ENCODE measurements at places on chromosomes 3 and 15. TPM values are rescaled to one million over a fixed set of nuclear protein-coding genes. Genes with fewer than 3 reads are reported as not detected.

The ZIC4 gene
- total RNA-seq, result not detected

The IGDCC3 gene
- not detected for total RNA-seq

The IQCH gene
- total RNA-seq, result 2.8 TPM

The ICE2 gene
- 66.0 TPM for total RNA-seq

The AQP9 gene
- 0.26 TPM for total RNA-seq

The VGLL3 gene
- not detected for total RNA-seq

The SPRED1 gene
- 0.92 TPM for total RNA-seq

DNA sequence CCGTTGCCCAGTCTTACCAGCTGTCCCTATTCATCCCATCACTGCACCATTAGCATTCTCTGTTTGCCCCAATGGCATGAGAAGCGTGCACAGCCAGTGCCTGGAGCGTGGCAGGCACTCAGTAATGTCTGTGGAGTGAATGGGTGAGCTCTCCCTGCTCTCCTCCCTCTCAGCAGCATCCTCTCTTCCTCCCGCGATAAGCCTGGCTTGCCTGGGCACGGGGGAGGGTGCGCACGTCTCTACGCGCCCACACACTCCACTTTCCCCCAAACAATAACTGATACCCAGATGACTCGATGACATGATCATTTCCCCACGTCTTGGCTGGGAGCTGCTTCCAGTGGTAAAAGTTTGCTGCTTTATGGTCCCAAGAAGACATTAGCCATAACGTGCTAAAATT lies 81.8 kb upstream of the LINGO1 start:
- no peak overlapping the region for H3K27ac ChIP-seq
- H3K4me3 ChIP-seq, result no peak overlapping the region
- H3K36me3 ChIP-seq, result no peaks in the 10 kb centered on the region
- DNase-seq, result no peak
- peaks cover 6% of the 10 kb centered on the region for H3K27me3 ChIP-seq

- H3K36me3 ChIP-seq, result no peaks in the 10 kb centered on the region
- H3K27ac ChIP-seq, result no peak overlapping the region
- no peaks in the 10 kb centered on the region for H3K27me3 ChIP-seq
- H3K4me1 ChIP-seq, result no peaks in the 10 kb centered on the region
- no peak overlapping the region for H3K4me3 ChIP-seq
Observed at GRCh38 chr3:102756706-102757105, 321.9 kb downstream of the ZPLD1 start.

DNA sequence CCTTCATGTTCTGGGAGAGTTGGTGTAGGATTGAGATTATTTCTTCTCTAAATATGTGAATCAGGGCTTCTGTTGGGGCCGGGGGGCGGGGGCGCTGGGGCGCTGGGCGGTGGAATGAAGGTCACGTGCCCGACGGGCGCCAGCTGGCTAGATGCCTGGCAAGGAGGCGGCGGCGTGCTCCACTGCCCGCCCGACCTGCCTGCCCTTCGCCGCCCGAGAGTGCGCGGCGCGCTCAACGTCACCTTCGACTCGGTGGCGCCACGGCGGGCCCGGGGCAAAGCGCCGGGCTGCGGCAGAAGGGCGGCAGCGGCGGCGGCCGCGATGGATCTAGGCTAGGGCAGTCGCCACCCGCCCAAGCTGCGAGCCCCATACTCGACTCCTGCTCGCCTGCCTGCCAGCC lies 47.0 kb upstream of the LHFPL4 start:
- no peak overlapping the region for H3K4me3 ChIP-seq
- H3K27me3 ChIP-seq, result peaks cover 33% of the 10 kb centered on the region
- peak; percentile 18 for DNase-seq
- H3K36me3 ChIP-seq, result peaks cover 2% of the 10 kb centered on the region
- no peak overlapping the region for H3K27ac ChIP-seq
- peaks cover 2% of the 10 kb centered on the region for H3K4me1 ChIP-seq

DNA sequence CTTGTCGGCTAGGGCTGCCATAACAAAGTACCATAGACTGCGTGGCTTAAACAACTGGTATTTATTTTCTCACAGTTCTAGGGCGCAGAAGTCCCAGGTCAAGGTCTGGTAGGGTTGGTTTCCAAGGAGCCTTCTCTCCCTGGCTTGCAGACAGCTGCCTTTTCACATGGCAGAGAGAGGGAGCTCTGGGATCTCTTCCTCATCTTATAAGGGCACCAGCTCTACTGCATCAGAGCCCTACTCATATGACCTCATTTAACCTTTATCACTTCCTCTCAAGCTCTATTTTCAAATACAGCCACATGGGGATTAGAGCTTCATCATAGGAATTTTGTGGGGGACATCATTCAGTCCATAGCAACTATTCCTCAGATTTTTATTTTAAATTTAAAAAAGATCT lies 17.6 kb upstream of the PAQR9 start:
- no peaks in the 10 kb centered on the region for H3K4me1 ChIP-seq
- no peak overlapping the region for H3K27ac ChIP-seq
- H3K27me3 ChIP-seq, result peaks cover 11% of the 10 kb centered on the region
- no peak for DNase-seq

GRCh38 chr3:58271901-58272501 lies 34.0 kb upstream of the RPP14 start:
- H3K4me1 ChIP-seq, result peaks cover 7% of the 10 kb centered on the region
- H3K27ac ChIP-seq, result no peak overlapping the region
- no peaks in the 10 kb centered on the region for H3K27me3 ChIP-seq
- peaks cover 16% of the 10 kb centered on the region for H3K36me3 ChIP-seq

GRCh38 chr15:77024273-77025082 lies 29.6 kb downstream of the PSTPIP1 start:
- H3K4me3 ChIP-seq, result no peak overlapping the region
- H3K4me1 ChIP-seq, result peaks cover 49% of the 10 kb centered on the region
- H3K27ac ChIP-seq, result peak overlapping the region; percentile 98
- H3K27me3 ChIP-seq, result no peaks in the 10 kb centered on the region

GRCh38 chr3:101680466-101680865 lies 3.5 kb upstream of the ZBTB11 start:
- H3K27ac ChIP-seq, result peak overlapping the region; percentile 53
- H3K4me1 ChIP-seq, result peaks cover 46% of the 10 kb centered on the region
- H3K27me3 ChIP-seq, result no peaks in the 10 kb centered on the region
- no peak for DNase-seq

DNA sequence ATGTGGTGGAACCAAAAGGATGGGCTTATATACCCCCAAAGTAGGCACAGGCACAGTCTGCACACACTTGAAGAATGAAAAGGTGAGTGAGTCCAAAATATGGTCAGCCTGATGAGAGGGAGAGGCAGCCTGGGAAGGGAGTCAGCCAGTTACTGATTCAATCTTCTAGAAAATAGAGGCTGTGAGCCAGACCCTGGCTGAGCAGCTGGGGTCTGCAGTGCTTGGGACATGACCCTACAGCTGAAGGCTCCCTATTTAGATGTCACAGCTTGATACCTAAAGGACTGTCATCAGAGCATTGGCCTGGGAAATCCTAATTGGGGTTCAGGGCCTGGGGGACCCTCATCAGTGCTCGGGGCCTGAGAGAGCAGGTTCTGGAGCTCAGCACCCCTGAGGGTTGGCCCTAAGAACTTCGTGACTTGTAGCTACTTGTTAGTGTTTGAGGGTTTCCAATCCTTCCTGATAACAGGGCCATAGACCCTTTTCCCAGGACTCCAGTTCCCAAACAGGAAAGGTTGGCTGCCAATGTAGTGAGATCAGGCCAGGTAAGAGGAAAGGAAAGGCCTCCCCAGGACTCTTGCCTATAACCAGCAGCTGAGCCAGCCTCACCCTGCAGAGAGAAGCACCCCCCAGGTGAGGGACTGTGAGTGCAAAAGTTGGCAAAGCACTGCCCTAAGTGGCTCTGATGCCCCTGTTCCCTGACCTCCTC lies 54.7 kb upstream of the SLCO2A1 start:
- no peaks in the 10 kb centered on the region for H3K36me3 ChIP-seq
- peaks cover 3% of the 10 kb centered on the region for H3K27me3 ChIP-seq
- no peak overlapping the region for H3K4me3 ChIP-seq
- DNase-seq, result no peak
- H3K4me1 ChIP-seq, result no peaks in the 10 kb centered on the region
- H3K27ac ChIP-seq, result no peak overlapping the region

GRCh38 chr15:29151484-29151857 lies 118.2 kb downstream of the NSMCE3 start:
- no peaks in the 10 kb centered on the region for H3K4me1 ChIP-seq
- no peak for DNase-seq
- no peak overlapping the region for H3K27ac ChIP-seq
- H3K36me3 ChIP-seq, result no peaks in the 10 kb centered on the region
- H3K4me3 ChIP-seq, result no peak overlapping the region

- no peaks in the 10 kb centered on the region for H3K36me3 ChIP-seq
- no peaks in the 10 kb centered on the region for H3K4me1 ChIP-seq
- no peak for DNase-seq
- no peaks in the 10 kb centered on the region for H3K27me3 ChIP-seq
- no peak overlapping the region for H3K4me3 ChIP-seq
- no peak overlapping the region for H3K27ac ChIP-seq
Observed at GRCh38 chr3:19348941-19349564, 200.7 kb downstream of the KCNH8 start.

GRCh38 chr3:16510620-16511319 lies 2.7 kb downstream of the RFTN1 start:
- peaks cover 65% of the 10 kb centered on the region for H3K4me1 ChIP-seq
- peak overlapping the region; percentile 94 for H3K4me3 ChIP-seq
- peak; percentile 49 for DNase-seq
- no peaks in the 10 kb centered on the region for H3K27me3 ChIP-seq
- H3K36me3 ChIP-seq, result peaks cover 25% of the 10 kb centered on the region
- peak overlapping the region; percentile 96 for H3K27ac ChIP-seq

GRCh38 chr3:16478516-16478915 lies 35.0 kb downstream of the RFTN1 start:
- peaks cover 67% of the 10 kb centered on the region for H3K4me1 ChIP-seq
- H3K27ac ChIP-seq, result no peak overlapping the region
- H3K27me3 ChIP-seq, result no peaks in the 10 kb centered on the region
- H3K4me3 ChIP-seq, result no peak overlapping the region
- peaks cover 53% of the 10 kb centered on the region for H3K36me3 ChIP-seq

DNA sequence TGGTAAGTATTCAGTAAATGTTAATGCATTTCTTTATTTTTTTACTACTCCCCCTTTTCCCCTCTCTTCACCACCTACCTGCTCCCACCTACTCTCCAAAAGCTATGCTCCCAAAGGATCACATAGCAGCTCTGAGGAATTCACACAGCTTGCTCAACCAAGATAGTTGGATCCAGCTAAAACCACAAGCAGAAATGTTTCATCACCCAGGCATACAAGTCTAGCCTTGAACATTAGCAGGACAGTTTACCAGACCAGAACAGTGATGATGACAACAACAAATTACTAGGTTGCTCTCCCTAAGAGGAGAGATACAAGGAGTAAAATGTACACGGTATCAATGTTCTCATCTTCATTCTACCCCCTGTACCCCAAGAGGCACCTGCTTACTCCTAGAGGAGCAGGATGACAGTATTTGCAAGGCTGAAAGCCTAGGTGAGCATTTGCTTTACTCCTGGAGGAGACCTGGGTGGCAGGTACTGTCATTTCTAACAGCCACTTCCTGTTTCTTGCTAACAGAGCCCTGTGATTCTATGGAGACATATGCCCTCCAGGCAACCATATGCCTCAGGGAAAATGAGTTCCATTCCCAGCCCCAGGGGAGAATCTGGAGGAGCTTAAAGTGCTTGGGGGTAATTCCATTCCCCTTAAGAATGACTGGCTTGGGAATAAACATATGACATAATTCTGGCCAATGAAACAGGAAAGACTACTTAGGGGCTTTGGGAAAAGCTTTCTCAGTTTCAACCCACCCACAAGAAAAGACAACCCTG lies 237.5 kb downstream of the NTRK3 start:
- H3K4me3 ChIP-seq, result no peak overlapping the region
- no peaks in the 10 kb centered on the region for H3K4me1 ChIP-seq
- H3K27me3 ChIP-seq, result no peaks in the 10 kb centered on the region
- H3K27ac ChIP-seq, result no peak overlapping the region

DNA sequence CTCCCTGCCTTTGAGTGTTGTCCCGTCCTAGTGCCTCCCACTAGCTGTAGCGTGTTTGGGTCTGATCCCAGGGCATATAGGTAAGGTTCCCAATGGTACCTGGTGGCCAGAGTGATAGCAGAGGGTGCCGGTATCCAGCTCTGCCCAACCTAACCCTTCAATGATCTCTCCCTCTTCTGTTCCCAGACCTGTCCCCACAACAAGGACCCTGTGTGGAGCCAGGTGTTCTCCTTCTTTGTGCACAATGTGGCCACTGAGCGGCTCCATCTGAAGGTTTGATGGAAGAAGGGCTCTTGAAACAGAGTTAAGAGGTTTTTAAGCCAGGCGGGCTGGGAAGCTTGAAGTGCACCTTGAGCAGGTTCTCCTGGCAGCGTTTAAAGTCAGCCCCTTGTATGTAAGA lies 35.5 kb downstream of the ESYT3 start:
- H3K27me3 ChIP-seq, result no peaks in the 10 kb centered on the region
- DNase-seq, result no peak
- no peaks in the 10 kb centered on the region for H3K36me3 ChIP-seq
- no peak overlapping the region for H3K4me3 ChIP-seq
- no peak overlapping the region for H3K27ac ChIP-seq
- H3K4me1 ChIP-seq, result no peaks in the 10 kb centered on the region

DNA sequence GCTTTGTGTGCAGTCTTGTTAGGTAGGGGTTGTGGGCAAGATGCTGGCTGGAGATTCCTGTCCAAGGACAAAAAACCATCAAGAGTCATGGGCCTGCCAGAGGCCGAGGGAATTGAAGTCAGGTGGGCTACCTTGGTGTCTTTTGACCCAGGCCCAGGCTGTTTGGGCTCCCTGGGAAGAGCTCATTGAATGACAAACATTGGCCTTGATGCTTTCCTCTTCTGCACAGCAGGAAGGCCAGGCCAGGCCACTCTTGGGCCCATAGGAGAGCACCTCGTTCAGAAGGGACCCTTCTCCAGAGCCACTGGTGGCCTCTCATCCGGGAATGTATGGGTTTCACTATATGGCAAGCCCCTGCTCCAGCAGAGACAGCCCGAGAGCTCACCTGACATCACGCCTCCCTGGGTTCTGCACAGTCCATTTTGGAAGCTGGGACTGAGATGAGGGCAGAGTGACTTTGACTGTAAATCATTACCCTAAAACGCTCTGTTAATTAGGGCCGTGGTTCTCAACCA lies 169.1 kb downstream of the NSMCE3 start:
- H3K4me3 ChIP-seq, result no peak overlapping the region
- H3K4me1 ChIP-seq, result no peaks in the 10 kb centered on the region
- peaks cover 2% of the 10 kb centered on the region for H3K36me3 ChIP-seq

DNA sequence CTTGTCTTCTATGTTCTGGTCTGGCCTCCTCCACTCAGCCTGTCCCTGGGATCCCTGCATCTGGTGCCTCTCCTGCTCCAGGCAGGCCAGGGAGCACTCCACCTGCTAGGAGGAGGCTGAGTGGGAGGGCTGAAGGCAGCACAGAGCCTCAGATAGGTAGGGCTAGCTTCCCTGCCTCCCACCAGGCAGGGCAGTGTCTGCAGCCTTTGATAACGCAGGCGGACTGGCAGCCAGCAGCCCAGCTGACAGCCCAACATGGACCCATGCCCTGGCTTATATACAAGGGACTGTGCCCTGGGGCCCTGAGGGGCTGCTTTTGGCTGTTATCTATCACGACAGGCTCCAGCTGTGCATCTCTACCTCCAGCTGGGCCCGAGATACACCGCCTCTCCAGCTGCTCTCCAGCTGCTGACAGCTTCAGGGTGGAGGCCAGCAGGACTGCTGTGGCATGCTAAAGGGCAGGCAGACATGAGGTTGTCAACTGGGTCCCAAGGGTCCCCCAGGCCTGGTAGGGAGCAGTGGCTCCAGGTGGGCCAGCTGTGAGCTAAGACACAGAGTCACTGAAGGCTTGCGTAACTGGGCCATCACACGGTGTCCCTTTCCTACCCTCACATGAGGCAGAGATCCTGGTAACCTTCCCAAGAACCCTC lies 5.2 kb upstream of the CLK3 start:
- H3K27me3 ChIP-seq, result no peaks in the 10 kb centered on the region
- no peaks in the 10 kb centered on the region for H3K36me3 ChIP-seq
- no peaks in the 10 kb centered on the region for H3K4me1 ChIP-seq
- H3K27ac ChIP-seq, result no peak overlapping the region
